ENCODE measurements at places on chromosomes 11 and 22.

GRCh38 chr11:16924826-16925560 is 89.2 kb downstream of the PLEKHA7 start:
- peaks cover 5% of the 10 kb centered on the region for H3K4me1 ChIP-seq
- H3K27me3 ChIP-seq: peaks cover 64% of the 10 kb centered on the region
- H3K4me3 ChIP-seq: no peak overlapping the region
- H3K36me3 ChIP-seq: no peaks in the 10 kb centered on the region

- no peak overlapping the region for H3K4me3 ChIP-seq
- peak overlapping the region; percentile 7 for H3K27ac ChIP-seq
- H3K36me3 ChIP-seq: peaks cover 2% of the 10 kb centered on the region
- no peaks in the 10 kb centered on the region for H3K27me3 ChIP-seq
- H3K4me1 ChIP-seq: peaks cover 26% of the 10 kb centered on the region
- DNase-seq: no peak
Observed at GRCh38 chr11:67996622-67997474, 7.0 kb downstream of the UNC93B1 start.

GRCh38 chr11:36367806-36368680 is 72.0 kb downstream of the PRR5L start:
- no peak for DNase-seq
- H3K4me1 ChIP-seq: peaks cover 29% of the 10 kb centered on the region
- H3K27me3 ChIP-seq: no peaks in the 10 kb centered on the region

DNA sequence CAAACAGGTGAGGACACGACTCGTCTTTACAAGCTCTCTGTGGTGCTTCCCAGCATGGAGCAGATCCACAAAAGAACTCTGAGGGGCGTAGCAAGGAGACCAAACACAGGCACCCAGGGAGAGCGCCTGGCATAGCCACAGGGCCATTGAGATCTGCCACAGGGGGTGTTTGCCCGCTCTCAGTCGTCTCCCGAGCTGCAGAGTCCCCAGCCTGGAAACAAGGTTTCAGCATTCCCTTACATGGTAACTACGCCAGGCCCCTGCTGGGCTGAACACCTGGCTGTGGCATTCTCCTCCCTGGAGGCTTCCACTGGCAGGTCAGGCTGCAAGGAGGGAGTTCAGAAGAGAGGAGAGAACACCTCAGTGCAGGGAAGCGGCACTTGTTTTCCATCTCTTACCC is 962.1 kb downstream of the NTM start:
- DNase-seq: no peak
- no peaks in the 10 kb centered on the region for H3K4me1 ChIP-seq
- H3K4me3 ChIP-seq: no peak overlapping the region
- peaks cover 1% of the 10 kb centered on the region for H3K36me3 ChIP-seq

DNA sequence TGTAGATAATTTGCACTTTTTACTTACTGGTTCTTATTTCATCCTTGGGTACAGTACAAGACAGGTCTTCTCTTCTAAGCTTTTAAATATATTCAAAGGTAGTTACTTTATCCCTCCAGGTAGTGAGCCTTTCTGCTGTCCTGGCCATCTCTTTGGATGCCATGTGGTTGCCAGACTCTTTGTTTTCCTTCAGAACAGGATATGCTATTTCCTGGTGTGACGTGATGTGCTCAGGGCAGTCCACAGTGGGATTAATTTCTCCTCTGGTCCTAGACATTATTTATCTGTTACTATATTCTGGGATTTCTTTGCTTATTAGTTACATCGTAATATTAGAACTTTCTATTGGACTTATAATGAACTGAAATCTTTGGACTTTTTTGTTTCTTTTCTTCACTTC is 63.7 kb downstream of the PPP6R3 start:
- H3K27ac ChIP-seq: peak overlapping the region; percentile 48
- no peaks in the 10 kb centered on the region for H3K27me3 ChIP-seq
- no peak overlapping the region for H3K4me3 ChIP-seq
- peaks cover 78% of the 10 kb centered on the region for H3K4me1 ChIP-seq

- DNase-seq: no peak
- H3K27me3 ChIP-seq: no peaks in the 10 kb centered on the region
- peaks cover 14% of the 10 kb centered on the region for H3K4me1 ChIP-seq
Observed at GRCh38 chr22:24599514-24599913, 3.5 kb upstream of the GGT1 start.

GRCh38 chr11:95262994-95263765 is 32.2 kb upstream of the SESN3 start:
- no peak overlapping the region for H3K4me3 ChIP-seq
- H3K36me3 ChIP-seq: peaks cover 1% of the 10 kb centered on the region
- DNase-seq: no peak
- no peak overlapping the region for H3K27ac ChIP-seq

GRCh38 chr11:30471244-30471643 is 114.9 kb downstream of the MPPED2 start:
- no peak overlapping the region for H3K4me3 ChIP-seq
- H3K4me1 ChIP-seq: no peaks in the 10 kb centered on the region
- H3K27me3 ChIP-seq: no peaks in the 10 kb centered on the region

DNA sequence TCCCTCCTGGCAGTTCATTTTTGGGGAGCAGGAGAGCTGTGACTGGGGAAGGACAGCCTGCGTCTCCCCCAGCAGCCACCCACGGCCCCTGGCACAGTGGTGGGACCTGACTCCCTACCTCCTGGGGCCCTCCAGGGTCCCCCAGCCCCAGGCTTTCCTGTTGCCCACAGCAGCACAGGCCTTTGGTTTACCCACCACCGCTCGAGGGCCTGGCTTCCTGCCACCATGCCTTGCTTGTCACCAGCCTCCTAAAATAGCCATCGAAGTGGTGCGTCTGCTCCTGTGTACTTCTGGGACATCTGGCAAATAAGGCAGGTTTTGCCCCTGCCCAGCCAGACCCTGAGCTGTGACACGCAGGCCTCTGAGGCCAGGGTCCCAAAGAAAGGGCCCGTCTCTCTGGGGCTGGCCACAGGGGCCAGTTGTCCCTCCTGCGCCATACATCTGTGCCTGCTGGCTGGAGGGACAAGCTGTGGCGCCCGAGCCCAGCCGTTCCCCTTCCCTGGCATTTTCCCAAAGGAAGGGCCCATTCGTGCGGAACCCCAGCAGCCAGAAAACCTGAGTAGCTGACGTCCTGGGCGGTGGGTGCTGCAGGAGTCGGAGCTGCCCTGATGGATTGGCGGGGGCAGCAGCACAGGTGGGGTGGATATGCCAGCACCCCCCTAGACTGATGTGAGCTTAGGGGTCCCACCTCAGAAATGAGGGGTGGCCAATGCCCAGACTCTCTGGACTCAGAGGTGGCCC is 14.6 kb downstream of the PHLDA2 start:
- H3K4me1 ChIP-seq: peaks cover 22% of the 10 kb centered on the region
- no peak for DNase-seq
- H3K27me3 ChIP-seq: no peaks in the 10 kb centered on the region
- H3K36me3 ChIP-seq: no peaks in the 10 kb centered on the region
- H3K4me3 ChIP-seq: no peak overlapping the region

DNA sequence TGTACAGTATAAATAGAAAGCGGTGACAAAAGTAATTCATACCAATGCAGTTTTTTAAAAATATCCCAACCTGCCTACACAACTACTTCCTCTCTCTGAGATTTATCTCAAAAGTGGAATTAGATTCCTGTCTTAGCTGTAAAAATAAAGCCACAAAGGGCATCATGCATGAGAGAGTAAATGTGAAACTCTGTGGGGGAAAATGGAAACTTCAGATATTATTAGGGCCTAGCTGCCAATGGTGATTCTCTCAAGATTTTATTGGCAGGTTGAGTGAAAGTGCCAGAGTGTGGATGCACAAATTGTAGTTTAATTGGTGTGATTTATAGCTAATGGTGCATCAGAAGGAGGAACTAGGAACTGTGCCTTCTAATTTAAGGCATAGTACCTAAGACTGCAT is 356.9 kb upstream of the CCDC90B start:
- H3K27ac ChIP-seq: no peak overlapping the region
- no peaks in the 10 kb centered on the region for H3K4me1 ChIP-seq
- no peak for DNase-seq

DNA sequence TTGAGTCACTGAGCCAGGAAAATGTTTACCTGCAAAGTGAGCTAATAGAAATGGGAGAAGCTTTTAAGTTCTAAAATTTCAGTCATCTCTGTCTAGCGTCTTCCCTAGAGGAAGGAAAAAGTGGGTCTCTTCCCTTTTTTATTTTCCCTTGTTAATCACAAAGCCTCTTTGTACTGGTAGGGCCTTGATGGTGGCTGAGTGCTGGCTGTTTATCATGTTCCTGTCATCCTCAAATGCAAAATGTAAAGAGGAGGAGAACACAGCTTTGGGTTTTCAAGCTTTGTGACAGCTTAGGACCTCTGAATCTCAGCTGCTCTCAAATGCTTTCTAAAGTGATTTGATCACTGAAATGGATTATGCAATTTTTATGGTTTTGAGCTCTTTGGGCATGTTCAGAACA is 222.0 kb downstream of the TMEM135 start:
- DNase-seq: no peak
- no peaks in the 10 kb centered on the region for H3K27me3 ChIP-seq
- no peak overlapping the region for H3K27ac ChIP-seq
- H3K4me3 ChIP-seq: no peak overlapping the region
- peaks cover 1% of the 10 kb centered on the region for H3K36me3 ChIP-seq

DNA sequence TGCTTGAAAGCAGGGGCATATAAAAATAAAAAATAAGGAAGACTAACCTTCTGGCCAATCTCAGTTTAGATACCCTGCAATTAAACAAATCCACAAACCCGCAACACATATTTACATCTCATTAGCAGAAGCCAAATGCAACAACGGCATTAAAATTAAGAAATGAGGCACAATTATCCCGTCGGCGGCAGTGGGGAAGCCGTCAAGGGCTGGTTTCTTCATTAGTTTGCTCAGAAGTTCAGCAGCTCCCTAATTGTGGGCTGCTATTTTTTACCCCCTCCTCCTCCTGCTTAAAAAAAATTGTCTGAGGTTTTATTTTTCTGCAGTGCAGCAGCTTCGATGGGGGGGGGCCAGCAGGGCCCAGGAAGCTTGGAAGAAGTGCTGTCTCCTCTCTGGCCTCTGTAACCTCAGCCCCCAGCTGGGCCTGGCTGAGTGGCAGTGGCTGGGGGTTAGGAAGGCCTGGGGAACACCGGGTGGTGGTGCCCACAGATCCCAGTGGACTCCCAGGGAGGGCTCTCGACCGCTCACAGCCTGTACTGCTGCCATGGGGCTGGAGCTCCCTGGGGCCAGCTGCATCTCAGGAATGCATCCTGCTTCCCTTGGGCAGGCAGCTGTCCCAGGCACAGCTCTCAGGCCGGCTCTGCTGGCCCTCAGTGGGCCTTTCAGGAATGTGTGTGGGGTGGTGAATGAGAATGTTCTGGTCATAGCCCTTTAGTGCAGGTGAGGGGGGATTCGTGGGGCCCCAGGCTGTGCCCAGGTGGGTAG is 148.7 kb upstream of the B3GAT1 start:
- H3K4me1 ChIP-seq: no peaks in the 10 kb centered on the region
- peaks cover 33% of the 10 kb centered on the region for H3K27me3 ChIP-seq
- no peak overlapping the region for H3K27ac ChIP-seq
- no peaks in the 10 kb centered on the region for H3K36me3 ChIP-seq

DNA sequence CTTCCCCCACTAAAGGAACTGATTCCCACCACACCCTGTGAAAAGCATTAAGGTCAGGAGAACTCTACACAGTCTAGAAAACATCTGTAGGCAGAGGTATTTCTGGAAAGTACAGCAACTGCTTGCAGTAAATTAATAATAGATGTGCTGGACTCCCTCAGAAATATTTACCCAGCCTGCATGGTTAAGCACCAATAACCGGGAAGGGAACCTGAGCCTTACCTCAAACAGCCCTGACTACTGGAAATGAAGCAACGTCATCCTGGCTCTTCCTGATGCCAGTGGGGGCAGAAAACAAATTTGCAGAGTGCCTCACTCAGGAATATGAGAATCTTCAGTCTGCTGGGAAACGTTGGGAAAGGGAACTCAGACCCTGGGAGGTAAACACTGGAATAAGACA is 318.1 kb downstream of the TENM4 start:
- no peak overlapping the region for H3K4me3 ChIP-seq
- DNase-seq: no peak
- H3K36me3 ChIP-seq: no peaks in the 10 kb centered on the region

GRCh38 chr11:116948391-116948790 is 111.0 kb upstream of the APOA1 start:
- H3K36me3 ChIP-seq: peaks cover 29% of the 10 kb centered on the region
- no peaks in the 10 kb centered on the region for H3K27me3 ChIP-seq
- H3K4me1 ChIP-seq: peaks cover 46% of the 10 kb centered on the region
- peak overlapping the region; percentile 75 for H3K27ac ChIP-seq
- H3K4me3 ChIP-seq: no peak overlapping the region
- no peak for DNase-seq

DNA sequence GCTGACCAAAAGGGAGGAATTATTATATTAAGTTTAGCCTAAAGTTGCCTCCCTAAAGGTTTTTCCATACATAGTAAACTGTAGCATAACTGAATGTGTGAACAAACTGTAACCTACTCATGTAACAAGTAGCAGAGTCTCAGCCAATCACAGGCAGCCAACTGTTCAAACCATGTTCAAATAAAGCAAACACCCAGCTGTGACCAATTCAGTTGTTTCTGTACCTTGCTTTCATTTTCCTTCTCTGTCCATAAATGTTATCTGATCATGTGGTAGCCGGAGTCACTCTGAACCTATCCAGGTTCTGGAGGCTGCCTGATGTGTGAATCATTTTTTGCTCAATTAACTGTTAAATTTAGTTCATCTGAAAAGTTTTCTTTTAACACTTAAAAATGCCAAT is 373.5 kb downstream of the GUCY1A2 start:
- DNase-seq: no peak
- no peaks in the 10 kb centered on the region for H3K27me3 ChIP-seq
- no peak overlapping the region for H3K27ac ChIP-seq

- H3K27ac ChIP-seq: peak overlapping the region; percentile 51
- no peaks in the 10 kb centered on the region for H3K27me3 ChIP-seq
- peaks cover 1% of the 10 kb centered on the region for H3K36me3 ChIP-seq
- no peak overlapping the region for H3K4me3 ChIP-seq
Observed at GRCh38 chr22:25146307-25146706, 53.4 kb upstream of the CRYBB3 start.

DNA sequence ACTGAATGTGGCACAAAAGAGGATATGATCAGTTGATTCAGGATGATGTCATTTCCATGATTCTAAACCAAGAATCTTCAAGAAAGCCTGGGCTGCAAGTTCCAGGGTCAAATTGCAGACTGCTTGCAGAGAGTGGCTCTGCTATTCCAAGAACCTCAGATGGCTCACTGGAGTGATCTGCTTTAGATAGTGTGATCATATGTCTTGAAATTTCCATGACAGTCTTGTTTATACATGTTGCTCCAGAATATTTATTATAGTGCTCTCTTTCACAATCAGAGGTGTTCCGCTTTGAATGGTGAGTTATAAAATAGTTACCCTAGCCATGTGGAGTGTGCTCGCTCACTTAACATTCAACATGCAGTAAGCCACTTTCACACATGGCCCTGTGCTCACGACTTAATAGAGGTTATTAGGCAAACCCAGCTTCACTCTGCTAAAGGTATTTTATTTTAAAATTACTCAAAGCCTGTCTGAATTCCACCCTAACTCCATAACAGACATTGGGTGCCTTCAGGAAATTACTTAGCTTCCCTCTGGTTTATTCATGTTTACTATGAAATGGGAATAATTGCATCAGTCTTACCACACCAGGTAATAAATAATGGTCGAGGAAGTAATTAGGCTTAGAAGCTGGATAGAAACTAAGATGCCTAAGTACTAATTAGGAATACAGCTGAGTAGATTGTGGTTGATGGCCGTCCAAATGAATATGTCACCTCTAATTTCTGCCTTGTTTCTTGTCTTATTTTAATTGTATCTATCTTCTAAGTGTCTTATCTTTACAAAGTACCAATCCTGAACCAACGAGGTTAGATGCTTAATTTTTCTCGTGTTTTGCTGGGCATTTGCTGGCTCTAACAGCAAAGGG is 187.9 kb downstream of the ETS1 start:
- no peak for DNase-seq
- no peaks in the 10 kb centered on the region for H3K27me3 ChIP-seq
- no peak overlapping the region for H3K4me3 ChIP-seq
- H3K27ac ChIP-seq: no peak overlapping the region
